Lower leg skin (tissue), 4 donors: ENCODE measurements at places on chromosomes 12 and 14. TPM values are rescaled to one million over a fixed set of nuclear protein-coding genes. Genes with fewer than 3 reads are reported as not detected.

- no peak for DNase-seq
These were observed 9.4 kb downstream of the ERP27 start for GRCh38 chr12:14928931-14929330.

DNA sequence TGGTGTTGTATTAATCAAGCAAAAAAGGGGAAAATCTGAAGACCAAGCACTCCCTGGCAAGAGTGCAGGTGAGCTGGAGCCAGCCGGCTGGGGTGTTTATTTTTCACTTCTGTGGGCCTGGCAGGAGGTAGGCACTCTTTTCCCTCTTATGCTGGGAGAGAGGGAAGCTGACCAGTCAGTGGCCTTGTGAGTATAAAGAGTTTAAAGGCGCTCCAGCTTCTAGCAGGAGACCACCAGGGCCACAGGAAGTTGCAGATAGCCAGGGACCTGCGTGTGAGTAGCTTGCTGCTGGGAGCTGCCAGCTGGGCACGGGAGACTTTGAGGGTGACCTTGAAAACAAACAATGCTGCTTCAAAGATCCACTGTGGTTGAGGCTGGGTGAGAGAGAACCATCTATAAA is 217.4 kb upstream of the PWP1 start:
- DNase-seq = no peak

- no peak for DNase-seq
These were observed 785 bp upstream of the FAM181A start for GRCh38 chr14:93926245-93926872.

DNA sequence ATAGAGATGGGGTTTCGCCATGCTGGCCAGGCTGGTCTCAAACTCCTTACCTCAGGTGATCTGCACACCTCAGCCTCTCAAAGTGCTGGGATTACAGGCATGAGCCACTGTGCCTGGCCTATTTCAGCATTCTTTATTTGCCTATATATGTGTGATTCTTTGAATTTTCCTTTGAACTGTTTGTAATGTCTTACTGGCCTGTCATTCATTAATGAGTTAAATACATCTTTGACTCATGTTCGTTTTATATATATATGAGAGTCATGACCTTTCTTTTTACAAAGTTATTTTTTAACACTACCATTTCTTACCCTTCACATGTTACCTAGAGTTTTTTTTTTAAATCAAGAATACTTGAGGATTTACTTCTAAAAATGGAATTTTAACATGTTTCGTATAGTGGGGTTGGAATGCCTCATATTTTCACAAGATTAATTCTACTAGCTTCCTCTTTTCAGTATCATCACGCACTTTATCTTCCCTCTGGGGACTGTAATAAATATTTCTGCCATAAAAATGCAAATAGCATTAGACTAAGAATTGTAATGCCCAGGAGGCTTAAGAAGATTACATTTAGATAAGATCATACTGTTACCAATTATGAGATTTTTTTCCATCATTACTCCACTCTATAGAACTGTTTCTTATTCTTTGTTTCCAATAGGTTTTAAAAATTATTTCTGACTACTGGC is 66.7 kb downstream of the NTN4 start:
- DNase-seq = no peak

Gene KCNMB4
- 3.9 TPM for total RNA-seq

- no peak for DNase-seq
These were observed 15.6 kb downstream of the PPP1R1A start for GRCh38 chr12:54572881-54573280.

Gene KCNA1
- 0.13 TPM for total RNA-seq

DNA sequence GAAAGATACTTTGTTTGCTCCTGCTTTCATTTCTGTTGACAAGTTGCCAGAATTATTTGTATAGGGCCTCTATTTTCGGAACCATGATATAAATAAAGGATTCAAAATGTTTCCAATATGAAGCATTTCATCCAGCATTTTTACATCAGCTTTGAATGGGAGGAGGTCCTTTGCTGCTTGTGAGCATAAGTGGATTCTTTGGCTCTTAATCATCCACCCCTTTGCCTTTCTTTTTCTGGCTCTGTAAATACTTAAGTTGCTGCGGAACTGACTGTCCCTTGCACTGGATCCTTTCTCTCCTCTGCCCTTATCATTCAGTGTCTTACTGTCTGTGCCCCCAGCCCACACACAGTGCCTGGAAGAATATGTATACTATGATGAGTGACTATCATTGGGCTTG is 357.3 kb upstream of the RGS6 start:
- DNase-seq = no peak

Gene MRPL51
- total RNA-seq = 38.6 TPM

GRCh38 chr14:95125221-95125620 is 32.1 kb downstream of the DICER1 start:
- DNase-seq = no peak

DNA sequence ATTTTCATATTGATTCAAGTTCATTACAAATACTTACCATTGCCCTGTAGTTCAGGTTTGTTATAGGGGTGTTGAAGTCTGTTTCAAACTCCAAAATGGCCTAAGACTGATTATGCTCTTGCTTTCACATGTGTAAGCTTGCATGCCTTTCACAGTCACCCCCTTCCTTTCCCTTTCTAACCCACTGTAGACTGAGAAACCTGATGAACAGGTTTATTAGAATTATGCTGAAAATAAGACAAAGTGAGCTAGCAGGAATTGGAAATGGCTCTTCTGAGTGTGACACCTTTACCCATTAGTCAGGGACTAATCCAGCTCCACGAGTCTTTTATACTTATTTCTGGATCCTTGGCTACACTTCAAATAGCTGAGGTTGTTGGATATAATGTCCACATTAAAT is 38.9 kb downstream of the FBXO33 start:
- DNase-seq = no peak

- DNase-seq = no peak
These were observed 5.0 kb downstream of the CDCA4 start for GRCh38 chr14:105015905-105016304.

- DNase-seq = no peak
These were observed 20.5 kb upstream of the TESC start for GRCh38 chr12:117119592-117120198.

- DNase-seq = no peak
These were observed 8.0 kb upstream of the RTRAF start for GRCh38 chr14:51981218-51981854.
